ENCODE measurements at places on chromosomes 13 and 19.

DNA sequence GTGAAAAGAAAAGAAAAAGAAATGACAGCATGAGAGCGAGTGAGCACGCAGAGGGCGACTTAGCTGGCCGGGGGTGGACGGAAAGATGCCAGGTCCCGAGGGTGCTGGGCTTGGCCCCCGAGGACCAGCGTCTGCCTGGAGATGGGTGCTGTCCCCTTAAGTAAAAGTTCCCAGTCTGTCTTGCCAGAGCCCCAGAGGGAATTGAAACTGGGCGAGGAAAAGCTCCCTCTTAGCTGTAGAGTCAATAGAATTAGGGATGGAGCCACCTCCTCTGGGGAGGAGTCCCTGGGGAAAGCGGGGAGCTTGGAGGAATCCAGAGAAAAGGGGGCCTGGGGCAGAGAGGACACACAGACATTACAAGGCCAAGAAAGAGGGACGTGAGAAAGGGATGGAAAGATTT is 13.3 kb downstream of the BCAM start:
- H3K36me3 ChIP-seq, result no peaks in the 10 kb centered on the region
- H3K4me1 ChIP-seq, result no peaks in the 10 kb centered on the region
- no peak overlapping the region for H3K27ac ChIP-seq
- no peak overlapping the region for H3K4me3 ChIP-seq
- peaks cover 42% of the 10 kb centered on the region for H3K27me3 ChIP-seq

DNA sequence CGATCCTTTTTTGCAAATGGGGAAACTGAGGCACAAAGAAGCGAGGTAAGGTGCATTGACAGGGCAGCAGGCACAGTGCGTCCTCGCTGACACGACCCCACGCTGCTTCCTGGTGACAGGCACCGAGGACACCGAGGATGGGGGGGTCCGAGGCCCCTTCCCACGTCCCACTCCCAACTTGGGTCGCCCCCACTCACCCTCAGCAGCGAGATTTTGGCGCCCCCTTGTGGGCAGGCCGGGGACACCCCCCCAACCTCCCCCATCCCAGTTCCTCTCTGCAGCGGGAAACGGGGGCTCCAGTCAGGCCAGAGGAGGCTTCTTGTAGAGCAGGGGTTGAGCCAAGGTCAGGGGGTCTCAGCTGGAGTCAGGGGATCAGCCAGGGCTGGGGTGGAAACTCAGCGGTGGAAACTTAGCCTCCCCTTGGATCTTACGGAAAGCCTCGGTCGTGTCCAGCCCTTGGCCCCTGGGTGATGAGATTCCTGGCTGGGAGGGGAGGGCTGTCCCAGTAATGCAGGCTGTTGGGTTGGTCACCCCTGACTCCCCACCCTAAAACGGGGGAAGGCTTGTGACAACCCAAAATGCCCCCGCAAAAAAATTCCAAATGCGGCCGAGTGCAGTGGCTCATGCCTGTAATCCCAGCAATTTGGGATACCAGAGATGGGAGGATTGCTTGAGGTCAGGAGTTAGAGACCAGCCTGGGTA is 8.2 kb downstream of the SMIM24 start:
- no peak overlapping the region for H3K27ac ChIP-seq
- no peak overlapping the region for H3K4me3 ChIP-seq
- DNase-seq, result peak; percentile 77
- H3K36me3 ChIP-seq, result no peaks in the 10 kb centered on the region

GRCh38 chr19:48674216-48674809 is 1.5 kb upstream of the NTN5 start:
- no peak overlapping the region for H3K27ac ChIP-seq
- DNase-seq, result no peak
- no peak overlapping the region for H3K4me3 ChIP-seq
- no peaks in the 10 kb centered on the region for H3K27me3 ChIP-seq
- peaks cover 60% of the 10 kb centered on the region for H3K4me1 ChIP-seq
- no peaks in the 10 kb centered on the region for H3K36me3 ChIP-seq

- H3K4me3 ChIP-seq, result no peak overlapping the region
- H3K4me1 ChIP-seq, result peaks cover 36% of the 10 kb centered on the region
- peak; percentile 93 for DNase-seq
- peak overlapping the region; percentile 58 for H3K27ac ChIP-seq
Observed at GRCh38 chr19:16258440-16258903, 60.8 kb downstream of the AP1M1 start.

DNA sequence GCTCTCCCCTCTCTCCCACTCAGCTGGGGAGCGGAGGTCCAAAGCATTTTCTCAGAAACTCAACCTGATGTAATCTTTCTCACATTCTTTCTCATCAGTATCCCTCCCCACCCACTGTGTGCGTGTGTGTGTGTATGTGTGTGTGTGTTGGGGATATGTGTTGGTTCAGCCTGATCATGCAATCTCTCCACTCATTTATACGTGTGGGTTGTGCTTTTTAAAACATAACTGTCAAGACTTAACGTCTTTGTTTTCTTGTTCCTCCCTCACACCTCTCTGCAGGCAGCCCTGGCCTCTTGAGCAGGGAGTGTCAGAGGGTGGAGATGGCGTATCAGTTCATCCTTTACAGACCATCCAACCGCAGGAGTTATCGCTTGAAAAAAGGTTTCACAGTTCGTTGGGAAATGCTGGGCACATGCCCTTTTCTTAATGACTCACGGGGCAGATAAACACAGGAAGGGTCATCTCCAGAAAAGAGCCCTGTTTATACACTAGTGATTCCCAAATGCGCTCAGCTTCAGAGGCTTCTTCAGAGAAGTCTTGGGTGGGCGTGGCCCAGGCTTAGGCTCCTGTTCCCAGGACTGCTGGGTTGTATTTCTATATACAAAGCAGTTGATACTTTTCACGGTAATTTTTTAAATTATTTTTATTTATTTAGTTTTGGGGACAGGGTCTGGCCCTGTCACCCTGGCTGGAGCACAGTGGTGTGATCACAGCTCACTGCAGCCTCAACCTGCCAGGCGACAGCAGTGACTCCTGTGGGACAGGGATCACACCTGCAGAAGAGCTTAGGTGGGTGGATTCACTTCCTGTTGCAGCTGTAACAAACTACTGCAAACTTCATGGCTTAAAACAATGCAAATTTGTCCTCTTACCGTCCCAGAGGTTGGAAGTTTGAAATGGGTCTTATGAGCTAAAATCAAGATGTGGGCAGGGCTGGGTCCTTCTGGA is 60.3 kb downstream of the CCDC70 start:
- H3K36me3 ChIP-seq, result peaks cover 5% of the 10 kb centered on the region
- H3K4me1 ChIP-seq, result peaks cover 58% of the 10 kb centered on the region
- no peaks in the 10 kb centered on the region for H3K27me3 ChIP-seq

DNA sequence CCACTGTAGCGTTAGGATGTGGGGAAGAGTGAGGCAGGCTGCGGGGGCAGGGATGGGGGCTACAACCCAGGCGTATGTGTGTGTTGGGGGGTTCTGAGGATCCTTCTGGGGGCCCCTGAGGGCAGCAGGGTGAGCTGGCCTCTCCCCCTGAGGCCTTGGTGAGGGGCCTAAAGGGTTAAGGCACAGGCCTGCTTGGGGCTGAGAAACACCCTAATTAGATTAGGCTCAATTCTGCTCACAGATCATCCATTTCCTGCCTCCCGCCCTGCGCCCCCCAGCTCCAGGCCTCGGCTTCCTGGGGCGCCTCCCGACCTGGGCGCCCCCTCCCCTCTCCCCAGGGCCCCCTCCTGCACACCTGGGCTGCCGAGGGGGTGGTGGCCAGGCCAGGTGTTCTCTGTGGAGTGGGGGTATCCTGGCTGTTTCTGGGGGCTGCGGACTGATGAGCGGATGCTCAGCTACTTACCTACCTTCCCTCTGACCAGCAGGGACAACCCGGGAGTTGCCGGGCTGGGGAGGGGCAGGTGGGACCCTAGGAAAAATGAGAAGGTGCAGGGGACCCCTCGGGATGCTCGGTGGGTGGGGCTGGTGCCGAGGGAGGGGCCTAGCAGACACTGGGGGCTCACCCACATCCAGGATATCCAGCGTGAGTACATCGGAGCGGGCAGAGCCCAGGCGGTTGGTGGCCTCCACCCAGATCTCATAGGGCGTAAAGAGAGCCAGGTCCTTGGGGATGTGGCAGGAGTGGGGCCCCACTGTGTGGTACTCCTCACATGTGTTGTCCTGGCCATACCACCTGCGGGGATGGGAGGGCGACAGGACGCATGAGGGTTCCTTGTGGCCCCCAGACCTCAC is 8.6 kb downstream of the CRLF1 start:
- H3K27ac ChIP-seq, result no peak overlapping the region
- H3K36me3 ChIP-seq, result no peaks in the 10 kb centered on the region
- peaks cover 57% of the 10 kb centered on the region for H3K4me1 ChIP-seq
- no peaks in the 10 kb centered on the region for H3K27me3 ChIP-seq
- DNase-seq, result no peak

GRCh38 chr13:70714993-70715392 is 606.7 kb upstream of the KLHL1 start:
- H3K4me3 ChIP-seq, result no peak overlapping the region
- H3K27ac ChIP-seq, result no peak overlapping the region
- no peak for DNase-seq
- no peaks in the 10 kb centered on the region for H3K36me3 ChIP-seq

GRCh38 chr13:77389625-77390000 is 62.7 kb upstream of the MYCBP2 start:
- H3K4me1 ChIP-seq, result no peaks in the 10 kb centered on the region
- no peaks in the 10 kb centered on the region for H3K36me3 ChIP-seq
- no peak overlapping the region for H3K27ac ChIP-seq
- no peak for DNase-seq

DNA sequence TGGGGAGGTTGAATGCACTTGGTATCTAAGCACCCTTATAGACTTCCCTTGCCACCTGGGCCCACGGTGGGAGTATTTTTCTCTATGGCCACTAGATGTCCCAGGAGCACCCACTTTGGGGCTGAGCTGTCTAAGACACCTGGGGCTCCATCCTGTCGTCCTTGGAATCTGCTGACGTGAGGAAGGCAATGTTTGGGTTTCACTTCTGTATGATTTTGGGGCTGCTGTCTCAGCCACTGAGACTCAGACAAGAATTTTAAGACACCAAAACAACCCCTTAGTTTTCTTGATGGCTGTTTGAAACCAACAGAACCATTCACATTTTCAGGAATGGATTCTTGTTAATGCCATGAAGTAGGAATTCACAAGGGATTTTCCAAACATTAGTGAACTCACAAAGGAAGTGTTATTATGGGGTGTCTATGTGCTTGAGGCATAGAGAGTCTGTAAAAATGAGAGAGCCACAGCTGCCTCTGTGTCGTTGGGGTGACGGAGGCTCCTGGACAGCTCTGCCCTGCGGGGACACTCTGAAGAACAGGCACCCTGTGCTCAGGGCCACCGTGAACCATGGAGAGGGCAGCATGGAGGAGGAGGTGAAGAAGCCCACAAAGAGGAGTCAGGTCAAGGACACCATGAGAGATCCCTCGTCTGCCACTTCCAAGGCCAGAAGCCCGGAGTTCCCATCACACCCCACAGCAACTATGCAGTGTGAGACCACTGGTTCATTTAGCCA is 106.8 kb upstream of the SPATA13 start:
- no peaks in the 10 kb centered on the region for H3K36me3 ChIP-seq
- no peaks in the 10 kb centered on the region for H3K27me3 ChIP-seq
- H3K4me3 ChIP-seq, result no peak overlapping the region
- H3K4me1 ChIP-seq, result no peaks in the 10 kb centered on the region
- no peak overlapping the region for H3K27ac ChIP-seq
- peak; percentile 18 for DNase-seq

DNA sequence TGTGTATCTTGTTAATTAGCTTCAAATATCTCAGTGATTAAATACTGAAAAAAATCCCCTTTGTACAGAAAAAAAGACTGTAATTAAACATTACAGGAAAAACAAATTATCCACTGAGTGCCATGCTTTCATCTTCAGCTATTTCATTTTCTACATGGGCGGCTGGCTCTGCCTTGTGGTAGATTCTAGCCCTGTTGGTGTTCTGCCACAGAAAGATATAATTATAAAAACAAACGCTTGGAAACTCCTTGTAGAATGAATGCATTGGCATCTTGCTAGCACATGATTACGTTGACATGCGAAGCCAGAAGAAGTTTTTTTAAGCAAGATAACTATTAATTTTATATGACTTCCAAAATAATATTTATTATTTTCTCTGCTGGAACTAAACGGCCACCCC is 496.8 kb downstream of the MYO16 start:
- DNase-seq, result no peak
- H3K4me1 ChIP-seq, result no peaks in the 10 kb centered on the region
- H3K27me3 ChIP-seq, result no peaks in the 10 kb centered on the region
- H3K4me3 ChIP-seq, result no peak overlapping the region

DNA sequence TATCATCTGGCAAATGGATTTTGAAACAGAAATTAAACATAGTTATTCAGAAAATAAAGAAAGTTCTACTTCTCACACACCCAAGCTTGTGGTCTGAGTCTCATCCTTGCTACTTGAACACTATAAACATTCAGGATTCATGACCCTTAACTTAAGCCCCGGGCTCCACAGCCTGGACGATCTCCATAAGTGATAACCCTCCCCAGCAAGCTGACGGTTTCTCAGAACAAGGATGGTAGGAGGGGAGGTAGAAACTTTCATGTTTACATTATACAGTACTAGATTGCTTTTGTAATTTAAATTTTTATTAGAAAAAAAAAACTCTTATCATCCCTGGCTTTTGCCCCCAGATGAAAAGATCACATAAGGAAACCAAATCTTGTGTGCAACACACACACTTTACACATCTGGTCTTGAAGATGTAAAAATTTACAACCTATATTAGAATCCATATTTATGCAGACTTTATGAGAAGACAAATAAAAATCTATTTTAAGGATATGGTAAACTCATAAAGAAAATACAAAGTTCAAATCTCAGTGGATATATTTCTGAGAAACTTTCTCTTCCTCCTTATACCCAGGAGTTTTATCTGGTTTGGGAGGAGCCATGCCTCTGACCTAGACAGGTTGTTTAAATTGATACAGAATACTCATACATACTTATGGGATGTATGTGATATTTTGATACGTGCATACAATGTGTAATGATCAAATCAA is 20.0 kb upstream of the ATP12A start:
- no peak overlapping the region for H3K27ac ChIP-seq
- H3K36me3 ChIP-seq, result no peaks in the 10 kb centered on the region
- no peak overlapping the region for H3K4me3 ChIP-seq

DNA sequence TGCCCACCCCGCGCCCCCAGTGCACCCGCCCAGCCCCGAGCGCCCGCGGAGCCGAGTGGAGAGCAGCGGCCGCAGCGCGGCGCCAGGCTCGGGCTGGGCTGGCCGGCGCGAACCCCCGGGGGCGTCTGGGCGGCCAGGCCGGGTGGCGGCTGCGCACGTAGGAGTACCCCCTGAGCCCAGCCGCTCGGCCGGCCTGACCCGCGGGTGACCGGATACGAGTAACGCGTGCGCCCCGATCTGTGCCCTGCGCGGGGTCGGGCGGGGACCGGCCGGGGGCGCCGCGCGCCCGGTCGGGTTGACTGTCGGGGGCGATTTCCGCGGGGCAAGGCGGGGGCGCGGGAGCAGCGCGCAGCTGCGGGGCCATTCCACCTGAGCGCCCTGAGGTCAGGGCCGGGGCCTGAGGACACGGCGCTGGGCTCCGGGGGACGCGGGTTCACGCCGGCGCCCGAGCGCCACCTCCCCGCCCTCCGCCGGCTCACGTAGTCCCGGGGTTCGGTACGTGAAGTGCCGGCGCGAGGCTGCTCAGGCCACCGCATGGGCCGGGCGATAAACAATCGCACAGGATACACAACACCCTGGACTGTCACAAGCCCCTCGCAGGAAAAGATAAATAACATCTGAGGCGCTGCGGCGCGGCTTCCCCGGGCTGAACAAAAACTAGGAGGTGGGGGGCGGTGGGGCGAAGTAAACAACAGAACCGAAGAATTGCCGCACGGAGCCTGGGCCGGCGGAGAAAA is 37.6 kb upstream of the FLT1 start:
- no peaks in the 10 kb centered on the region for H3K36me3 ChIP-seq
- peak overlapping the region; percentile 53 for H3K4me3 ChIP-seq
- H3K27me3 ChIP-seq, result no peaks in the 10 kb centered on the region
- H3K27ac ChIP-seq, result peak overlapping the region; percentile 90
- H3K4me1 ChIP-seq, result peaks cover 4% of the 10 kb centered on the region

GRCh38 chr19:11979527-11979926 is 14.7 kb downstream of the ZNF763 start:
- no peaks in the 10 kb centered on the region for H3K36me3 ChIP-seq
- no peak for DNase-seq
- H3K27me3 ChIP-seq, result no peaks in the 10 kb centered on the region
- no peak overlapping the region for H3K27ac ChIP-seq
- H3K4me1 ChIP-seq, result no peaks in the 10 kb centered on the region
